ENCODE measurements at places on chromosomes 5 and 9.
A peak's percentile ranks its signal among the peaks of the same experiment; 100 is the strongest.

DNA sequence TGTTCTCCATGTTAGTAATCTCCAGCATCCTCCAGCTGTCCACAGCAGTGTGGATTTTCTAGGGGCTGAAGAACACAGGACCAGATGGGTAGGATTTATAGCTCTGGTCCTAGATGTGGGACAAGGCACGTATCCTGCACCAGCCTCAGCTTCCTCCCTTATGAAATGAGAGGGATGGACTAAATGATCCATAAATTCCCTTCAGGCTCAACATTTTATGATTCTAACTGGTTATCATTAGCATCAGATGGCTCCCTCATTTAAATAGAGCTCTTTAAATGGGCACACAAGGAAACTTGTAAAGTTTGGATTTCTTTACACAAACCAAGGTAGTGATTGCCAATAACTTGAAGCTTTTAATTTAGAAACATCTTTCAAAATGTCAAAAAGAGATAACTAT lies 97.7 kb downstream of the ESM1 start:
- DNase-seq = no peak

DNA sequence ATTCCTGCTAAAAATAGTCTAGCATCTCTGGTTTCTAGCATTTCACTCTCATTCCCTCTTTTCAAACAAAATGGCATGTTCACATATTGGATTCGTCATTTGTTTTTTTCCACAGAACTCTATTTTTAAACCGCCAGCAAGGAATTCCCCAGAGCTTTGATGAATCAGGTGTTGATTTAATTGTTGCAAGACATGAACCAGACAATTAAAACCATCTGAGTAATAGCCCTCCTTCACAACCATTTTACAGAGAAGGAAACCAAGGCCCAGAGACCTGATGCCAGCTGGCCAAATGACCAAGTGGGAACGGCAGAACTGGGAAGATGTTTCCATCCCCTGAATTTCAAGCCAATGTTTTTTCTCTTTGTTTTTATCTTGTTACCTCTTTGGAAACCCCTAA lies 167.0 kb downstream of the CAAP1 start:
- no peak for DNase-seq

DNA sequence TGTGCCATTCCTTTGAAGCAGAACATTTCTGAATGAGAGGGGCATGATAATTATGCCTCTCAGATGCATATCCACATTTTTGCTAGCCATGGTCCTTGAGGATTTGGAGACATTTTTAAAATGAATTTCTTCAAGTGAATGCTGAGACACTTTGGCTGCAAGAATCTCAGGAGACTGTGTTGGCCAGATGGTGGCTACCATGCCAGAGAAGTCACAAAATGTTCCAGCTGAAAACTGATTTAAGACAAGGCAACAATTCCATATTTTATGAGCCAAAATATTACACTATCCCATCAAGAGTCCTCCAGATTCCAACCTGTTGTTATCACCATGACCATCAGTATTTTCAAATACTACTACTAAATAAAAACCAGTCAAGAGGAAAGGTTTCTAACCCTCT lies 859.5 kb upstream of the DMAC1 start:
- no peak for DNase-seq

DNA sequence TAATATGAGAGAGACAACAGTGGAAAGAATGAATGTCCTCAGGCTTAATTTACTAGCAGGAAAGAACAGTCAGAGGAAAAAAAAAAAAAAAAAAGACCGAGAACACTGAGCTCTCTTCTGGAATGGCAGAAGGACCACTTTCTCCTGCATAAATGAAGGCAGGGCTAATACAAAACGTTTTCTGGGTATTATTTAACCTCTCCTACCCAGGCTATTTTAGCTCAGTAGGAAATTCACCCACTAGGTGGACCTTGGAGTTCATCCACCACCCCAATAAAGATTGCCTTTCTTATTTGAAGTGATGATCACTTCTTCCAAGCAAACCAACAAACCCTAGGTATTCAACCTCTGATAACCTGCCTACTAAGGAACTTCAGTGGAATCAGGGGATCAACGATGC lies 3.7 kb downstream of the GLIS3 start:
- DNase-seq = no peak

GRCh38 chr5:107322936-107323335 lies 347.8 kb downstream of the EFNA5 start:
- DNase-seq = no peak

DNA sequence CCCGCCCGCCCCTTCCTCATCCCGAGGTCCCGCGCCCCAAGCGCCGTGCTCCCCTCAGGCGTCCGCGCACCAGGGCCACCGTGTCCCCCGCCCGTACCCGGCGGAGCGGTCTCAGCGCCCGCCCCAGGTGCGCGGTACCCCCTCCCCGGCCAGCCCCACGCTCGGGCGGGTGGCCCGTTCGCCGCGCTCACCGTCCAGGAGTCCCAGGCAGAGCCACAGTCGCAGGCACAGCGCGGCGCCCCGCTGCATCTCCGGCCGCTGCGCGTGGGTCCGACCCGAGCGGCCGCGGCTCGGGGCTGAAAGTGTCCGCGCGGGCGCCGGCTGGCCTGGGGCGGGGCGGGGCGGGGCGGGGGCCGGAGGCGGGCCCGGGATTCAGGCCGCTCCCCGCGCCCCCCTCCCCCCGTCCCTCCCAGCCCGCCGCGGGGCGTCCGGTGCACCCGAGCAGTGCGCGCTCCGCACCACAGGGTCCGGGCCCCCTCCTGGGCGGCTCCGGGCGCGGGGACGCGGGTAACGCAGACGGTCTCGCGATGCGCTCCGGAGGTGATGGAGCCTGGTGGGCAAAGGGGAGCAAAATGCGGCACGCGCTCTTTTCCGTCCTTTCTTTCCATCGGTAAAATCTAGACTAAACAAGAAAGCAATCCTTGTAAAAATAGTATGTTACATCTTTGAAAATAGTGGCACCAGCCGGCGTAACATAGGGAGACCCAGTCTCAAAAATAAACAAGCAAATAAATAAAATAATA lies at the start of gene FLT4:
FLT4 (minus strand) TSS at position 304 of the 743 bp plus-strand sequence; CDS start at position 249, 55 bp downstream.
- no peak for DNase-seq

- DNase-seq = no peak
These were observed 35.4 kb downstream of the SHC3 start for GRCh38 chr9:89143266-89143665.

GRCh38 chr5:35617060-35617434 lies 616 bp upstream of the SPEF2 start:
- no peak for DNase-seq

DNA sequence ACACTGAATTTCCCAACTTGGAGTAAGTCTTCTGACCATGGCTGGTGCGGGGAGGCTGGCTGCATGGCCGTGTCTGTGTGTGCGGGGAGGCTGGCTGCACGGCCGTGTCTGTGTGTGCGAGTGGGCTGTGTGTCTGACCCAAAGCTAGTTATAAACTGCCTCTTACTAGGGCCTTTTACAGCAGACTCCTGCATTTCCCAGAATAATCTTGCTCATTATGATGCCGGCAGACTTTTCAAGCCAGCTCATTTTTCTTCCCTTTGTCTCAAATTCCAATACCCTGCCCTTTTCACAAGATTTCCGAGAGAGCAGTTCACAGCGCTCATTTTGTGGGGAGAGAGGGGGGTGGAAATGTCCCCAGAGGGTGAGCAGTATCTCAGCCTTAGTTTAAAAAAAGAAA lies 470.7 kb upstream of the BRINP1 start:
- no peak for DNase-seq

GRCh38 chr9:101469026-101469425 lies 33.5 kb upstream of the ALDOB start:
- no peak for DNase-seq

- DNase-seq = no peak
These were observed at the start of gene SLC1A1 for GRCh38 chr9:4489919-4490704. TSS of gene SLC1A1 (plus strand) at chr9:4490468. CDS start at chr9:4490680, 212 bp downstream.

GRCh38 chr5:178083922-178084321 lies 29.4 kb upstream of the N4BP3 start:
- DNase-seq = no peak

- peak; percentile 31 for DNase-seq
These were observed 592 bp downstream of the UBAP2 start for GRCh38 chr9:34047864-34048726.

GRCh38 chr5:73862796-73863195 lies 236.8 kb downstream of the ARHGEF28 start:
- no peak for DNase-seq

DNA sequence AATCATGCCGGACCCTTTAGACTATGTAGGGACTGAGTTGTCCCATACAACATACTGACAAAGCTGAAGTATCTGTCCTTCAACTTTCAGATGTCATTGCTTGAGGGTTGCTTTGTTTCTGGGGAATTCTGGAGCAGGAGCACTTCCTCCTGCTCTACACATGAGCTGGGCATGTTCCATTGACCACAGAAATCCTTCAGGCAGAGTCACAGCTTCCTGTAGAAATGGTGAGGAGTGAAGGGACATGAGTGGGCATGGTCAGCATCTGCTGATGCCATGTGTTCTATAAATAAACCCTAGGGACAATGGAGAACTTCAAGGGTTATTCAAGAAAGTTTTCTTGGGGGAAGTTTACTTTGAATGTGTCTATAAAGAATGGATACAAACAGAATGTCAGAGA lies 296.6 kb upstream of the FBXL7 start:
- no peak for DNase-seq

GRCh38 chr5:67178966-67179365 lies 17.6 kb downstream of the CD180 start:
- no peak for DNase-seq

DNA sequence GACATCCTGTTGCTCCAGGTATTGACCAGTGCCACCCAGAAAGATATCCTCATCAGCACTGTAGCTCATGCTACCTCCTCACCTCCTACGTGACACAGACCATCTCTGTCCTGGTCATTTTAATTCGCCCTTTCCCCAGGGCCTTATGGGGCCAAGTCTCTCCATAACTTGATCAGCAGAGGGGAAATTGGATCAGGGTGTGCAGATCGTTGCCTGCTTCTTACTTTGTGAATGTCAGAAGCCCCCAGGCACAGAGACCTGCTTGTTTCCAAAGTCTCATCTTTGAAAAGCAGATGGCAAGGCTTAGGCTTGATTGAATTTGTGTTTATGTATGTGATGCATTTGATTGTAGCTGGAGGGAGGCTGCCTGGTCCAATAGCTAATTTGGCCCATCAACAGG lies 8.8 kb upstream of the DBH start:
- no peak for DNase-seq

DNA sequence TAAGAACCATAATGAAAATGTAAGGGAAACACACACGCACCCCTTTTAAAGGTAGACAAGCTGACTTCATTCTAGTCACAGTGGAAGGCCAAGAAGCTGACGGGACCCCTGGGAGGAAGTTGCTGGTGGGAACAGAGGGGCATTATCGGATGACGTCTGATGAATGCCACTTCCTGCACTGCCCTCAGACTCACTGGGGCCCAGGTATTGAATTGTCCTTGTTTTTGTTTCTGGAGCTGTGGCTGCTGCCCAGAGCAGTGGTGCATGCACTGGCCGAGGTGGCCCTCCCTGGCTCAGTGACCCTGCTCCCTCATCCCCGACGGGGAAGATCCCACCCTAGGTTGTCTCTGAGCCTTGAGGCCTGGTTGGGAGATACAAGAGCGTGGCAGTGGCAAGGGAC lies 15.3 kb upstream of the RPL26L1 start:
- DNase-seq = no peak

DNA sequence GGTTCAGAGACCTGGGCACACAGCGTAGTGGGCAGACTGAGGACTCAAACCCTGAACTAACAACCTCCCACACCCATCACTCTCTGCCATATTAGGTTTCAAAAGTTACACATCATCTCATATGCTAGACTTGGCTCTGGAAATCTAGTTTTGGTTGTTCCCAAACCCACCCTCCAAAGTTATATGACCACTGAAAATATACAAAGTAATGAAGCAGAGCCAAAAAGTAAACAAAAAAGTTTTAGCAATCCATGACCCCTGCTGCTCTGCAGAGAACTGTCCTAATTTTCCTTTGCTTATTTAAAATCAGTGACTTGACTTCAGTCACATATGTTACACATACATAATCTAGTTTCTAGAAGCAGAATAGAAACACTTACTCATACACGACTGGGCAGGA lies 155.6 kb upstream of the TAS2R1 start:
- DNase-seq = no peak

DNA sequence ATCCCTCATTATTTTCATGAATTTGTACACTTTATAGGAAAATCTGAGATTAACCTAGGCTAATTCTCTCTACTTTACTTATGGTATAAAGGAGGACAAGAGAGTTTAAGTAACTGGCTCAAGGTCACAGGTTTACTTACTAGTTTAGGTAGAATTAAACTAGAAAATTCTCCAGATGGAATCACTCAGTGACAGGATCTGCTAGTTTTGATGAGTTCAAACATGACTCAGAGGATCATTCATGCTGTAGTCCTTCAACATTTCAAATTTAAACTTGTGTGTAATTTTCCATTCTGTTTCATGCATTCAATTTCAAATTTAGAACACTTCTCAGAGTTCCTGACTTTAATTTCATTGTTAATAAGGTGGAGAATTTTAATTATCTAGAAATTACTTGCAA lies 485.7 kb upstream of the TUSC1 start:
- no peak for DNase-seq

- no peak for DNase-seq
These were observed 87.9 kb upstream of the FSD1L start for GRCh38 chr9:105359892-105360291.

GRCh38 chr9:121672213-121672612 lies 20.8 kb downstream of the DAB2IP start:
- no peak for DNase-seq

DNA sequence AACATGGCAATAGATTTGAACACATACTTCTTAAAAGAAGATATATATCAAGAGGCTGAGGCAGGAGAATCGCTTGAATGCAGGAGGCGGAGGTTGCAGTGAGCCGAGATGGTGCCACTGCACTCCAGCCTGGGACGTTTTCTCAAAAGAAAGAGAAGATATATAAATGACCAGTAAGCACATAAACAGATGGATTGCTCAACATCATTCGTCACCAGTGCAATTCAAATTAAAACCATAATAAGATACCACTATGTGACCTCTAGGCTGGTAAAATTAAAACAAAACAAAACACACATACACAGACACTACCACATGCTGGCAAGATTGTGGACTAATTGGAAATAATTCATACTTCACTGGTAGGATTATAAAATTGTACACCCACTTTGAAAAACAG lies 5.3 kb upstream of the TXN start:
- no peak for DNase-seq

DNA sequence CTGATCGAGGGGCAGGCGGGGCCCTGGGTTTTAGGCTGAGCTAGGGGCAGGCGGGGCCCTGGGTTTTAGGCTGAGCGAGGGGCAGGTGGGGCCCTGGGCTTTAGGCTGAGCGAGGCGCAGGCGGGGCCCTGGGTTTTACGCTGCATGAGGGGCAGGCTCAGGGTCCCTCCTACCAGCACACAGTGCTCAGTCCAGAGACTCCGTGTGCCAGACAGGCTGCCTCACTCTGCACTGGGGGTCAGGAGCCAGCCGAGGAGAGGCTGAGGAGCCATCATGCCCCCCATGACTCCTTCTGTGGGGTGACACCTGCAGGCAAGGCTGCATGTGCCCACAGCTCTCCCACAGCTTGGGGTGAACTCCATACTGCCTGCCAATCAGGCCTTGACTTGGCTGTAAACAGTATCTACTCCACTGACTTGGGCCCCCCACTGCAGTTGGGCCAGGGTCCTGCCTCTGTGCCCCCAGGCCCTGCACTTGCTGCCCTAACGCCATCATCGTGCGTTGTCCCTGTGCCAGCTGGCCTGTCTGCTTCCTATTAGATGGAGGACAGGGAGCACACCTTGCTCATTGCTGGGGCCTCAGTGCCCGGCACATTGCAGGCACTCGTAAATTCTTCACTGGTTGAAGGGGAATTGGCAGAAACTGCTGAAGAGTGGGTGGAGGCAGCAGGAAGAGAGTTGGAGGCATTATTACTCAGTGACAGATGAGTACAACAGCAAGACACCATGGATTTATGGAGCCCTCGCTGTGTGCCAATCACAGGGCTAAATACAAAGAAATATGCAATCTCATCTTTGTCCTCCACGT lies 78.6 kb downstream of the AMBP start:
- DNase-seq = no peak

GRCh38 chr9:103997856-103998370 lies 96.2 kb upstream of the SMC2 start:
- DNase-seq = no peak
